Natural killer cell treated with Interleukin-12 subunit alpha and Interleukin-12 subunit beta and Interleukin-15 and Interleukin-18, amount 100 ng/mL, for 72 hours (primary cell): ENCODE measurements at places on chromosomes 1 and 21. TPM values are rescaled to one million over a fixed set of nuclear protein-coding genes. Genes with fewer than 3 reads are reported as not detected.

ANKRD65 gene
- not detected for total RNA-seq

FCRL4 gene
- not detected for total RNA-seq

ZFP69B gene
- 6.2 TPM for total RNA-seq

TRNP1 gene
- total RNA-seq = 0.28 TPM

IGSF3 gene
- 0.24 TPM for total RNA-seq

CD34 gene
- total RNA-seq = not detected

DNAI4 gene
- total RNA-seq = 0.73 TPM

AKR7A3 gene
- total RNA-seq = 2.0 TPM

RGS18 gene
- total RNA-seq = 10.0 TPM

FAM177B gene
- 0.98 TPM for total RNA-seq

RGS21 gene
- total RNA-seq = not detected

DNA sequence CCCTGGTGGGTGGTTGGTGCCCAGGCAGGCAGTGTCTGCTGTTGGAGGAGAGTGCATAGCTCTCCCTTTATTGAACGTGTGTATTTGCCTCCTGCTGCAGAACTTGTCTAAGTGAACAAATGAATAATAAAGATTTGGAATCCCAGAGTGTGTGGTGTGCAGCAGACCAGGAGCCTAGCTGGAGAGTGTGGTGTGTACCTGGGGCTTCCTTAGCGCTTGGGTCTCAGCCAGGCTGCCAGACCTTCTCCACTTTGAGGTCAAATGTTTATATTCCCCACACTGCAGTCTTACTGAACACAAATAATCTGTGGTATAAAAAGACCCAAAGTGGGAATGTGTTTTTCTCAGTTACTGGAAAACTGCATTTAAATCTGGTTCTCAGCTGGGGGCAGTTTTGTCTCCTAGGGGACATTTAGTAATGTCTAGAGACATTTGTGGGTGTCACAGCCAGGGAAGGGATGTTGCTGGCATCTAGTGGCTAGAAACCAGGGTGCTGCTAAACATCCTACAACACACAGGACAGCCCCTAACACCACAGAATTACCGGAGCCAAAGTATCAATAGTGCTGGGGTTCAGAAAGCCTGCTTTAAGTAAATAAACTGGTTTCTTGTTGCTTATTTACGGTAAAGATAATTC, 23.6 kb downstream of the SLC37A1 start:
- DNase-seq = peak; percentile 25

DNA sequence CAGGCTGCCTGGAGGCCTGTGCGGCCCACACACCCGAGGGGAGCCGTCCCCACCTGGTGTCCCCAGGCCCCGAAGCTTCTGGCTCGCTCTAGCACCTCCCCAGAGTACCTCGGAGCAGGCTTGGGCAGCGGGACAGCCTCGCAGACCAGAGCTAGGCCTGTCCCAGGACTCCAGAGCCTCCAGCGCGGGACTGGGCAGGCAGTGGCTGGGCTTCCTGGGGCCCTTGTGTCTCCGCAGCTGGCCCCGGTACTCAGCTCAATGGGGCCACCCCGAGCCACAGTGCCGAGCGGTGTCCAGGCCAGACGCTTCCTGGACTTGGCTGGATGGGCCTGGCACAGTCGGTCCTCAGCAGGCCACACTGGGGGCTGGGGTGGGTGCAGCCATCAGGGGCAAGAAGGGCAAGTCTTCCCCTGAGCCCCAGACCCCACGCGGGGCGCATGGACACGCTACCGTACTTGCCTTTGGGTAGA, 4.9 kb downstream of the SCNN1D start:
- no peak for DNase-seq

DNA sequence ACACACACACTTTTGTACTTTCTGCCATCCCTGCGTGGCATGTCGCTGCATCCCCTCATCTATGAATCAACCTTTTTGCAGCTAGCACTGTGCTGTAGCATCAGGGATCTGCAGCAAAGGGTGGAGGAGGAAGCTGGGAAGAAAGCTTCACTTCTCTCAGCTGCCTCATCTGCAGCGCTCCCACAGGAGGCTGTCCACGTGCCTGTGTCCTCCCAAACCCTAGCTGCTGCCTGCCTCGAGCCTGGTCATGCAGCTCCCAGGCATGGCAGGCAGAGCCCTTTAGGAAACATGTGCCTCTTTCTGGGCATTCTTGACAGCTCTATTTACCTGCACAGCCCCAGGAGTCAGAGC, 262.1 kb upstream of the SGIP1 start:
- DNase-seq = no peak

DNA sequence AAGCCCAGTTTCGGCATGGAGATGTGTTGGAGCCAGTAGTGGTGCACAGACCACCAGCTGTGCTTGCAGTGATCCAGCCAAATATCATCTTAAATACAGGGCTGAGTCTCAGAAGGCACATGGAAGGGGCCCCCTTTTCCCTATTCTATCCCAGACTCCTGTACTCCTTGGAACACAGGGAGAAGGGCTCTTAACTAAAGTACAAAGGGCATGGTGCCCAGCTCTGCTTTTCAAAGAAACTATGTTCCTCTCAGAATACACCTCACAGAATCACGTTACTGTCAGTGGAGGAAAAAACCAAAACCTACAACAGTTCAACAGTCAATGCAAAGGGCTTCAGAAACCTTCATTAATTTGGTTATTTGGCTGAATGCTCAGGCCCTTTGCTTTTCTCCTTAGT, 180.6 kb upstream of the C1orf105 start:
- no peak for DNase-seq

DNA sequence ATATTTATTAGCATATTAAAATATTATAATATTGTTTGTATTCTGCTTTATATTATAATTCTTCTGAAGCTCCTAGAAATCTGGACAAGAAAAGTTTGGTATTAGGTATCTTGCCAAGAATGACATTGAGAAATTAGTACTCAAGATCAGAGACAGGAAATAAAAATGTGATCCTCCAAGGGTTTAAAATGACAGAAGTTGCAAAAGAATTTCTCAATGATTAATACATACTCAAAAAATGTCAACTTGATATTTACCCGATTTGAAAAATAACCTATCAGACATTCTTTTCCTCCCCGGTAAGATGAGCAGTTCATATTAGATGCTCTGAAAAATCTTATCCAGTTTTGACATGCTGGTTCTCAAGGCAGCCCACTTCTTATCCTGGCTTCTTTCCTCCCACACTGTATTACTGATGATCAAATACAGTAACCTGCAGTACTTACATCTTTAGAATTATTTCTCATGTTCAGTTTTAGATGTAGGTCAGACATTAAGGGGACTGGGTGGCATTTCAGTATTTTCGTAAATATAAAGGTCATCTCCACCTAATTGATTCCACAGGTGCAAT, 55.3 kb downstream of the CACHD1 start:
- DNase-seq = no peak

GRCh38 chr1:228272331-228272791, 64.5 kb downstream of the OBSCN start:
- peak; percentile 48 for DNase-seq

DNA sequence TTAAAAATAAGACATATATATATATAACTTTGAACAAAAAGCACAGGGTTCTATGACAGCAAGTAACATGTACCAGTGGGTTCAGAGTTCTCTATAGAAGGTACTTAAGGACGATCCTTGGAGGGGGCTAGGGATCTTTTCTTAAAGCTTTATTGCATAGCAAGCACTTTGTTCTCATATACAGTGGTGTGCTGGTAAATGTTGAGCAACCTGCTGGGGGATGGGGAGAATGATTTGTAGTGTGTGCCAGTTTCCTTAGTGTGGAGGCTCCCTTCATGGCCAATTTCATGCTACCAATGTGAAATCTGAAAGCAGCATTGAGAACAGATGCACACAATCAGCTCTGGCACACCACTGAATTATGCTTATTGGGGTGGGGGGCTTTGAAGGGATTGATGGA, 69.5 kb upstream of the NFASC start:
- no peak for DNase-seq

DNA sequence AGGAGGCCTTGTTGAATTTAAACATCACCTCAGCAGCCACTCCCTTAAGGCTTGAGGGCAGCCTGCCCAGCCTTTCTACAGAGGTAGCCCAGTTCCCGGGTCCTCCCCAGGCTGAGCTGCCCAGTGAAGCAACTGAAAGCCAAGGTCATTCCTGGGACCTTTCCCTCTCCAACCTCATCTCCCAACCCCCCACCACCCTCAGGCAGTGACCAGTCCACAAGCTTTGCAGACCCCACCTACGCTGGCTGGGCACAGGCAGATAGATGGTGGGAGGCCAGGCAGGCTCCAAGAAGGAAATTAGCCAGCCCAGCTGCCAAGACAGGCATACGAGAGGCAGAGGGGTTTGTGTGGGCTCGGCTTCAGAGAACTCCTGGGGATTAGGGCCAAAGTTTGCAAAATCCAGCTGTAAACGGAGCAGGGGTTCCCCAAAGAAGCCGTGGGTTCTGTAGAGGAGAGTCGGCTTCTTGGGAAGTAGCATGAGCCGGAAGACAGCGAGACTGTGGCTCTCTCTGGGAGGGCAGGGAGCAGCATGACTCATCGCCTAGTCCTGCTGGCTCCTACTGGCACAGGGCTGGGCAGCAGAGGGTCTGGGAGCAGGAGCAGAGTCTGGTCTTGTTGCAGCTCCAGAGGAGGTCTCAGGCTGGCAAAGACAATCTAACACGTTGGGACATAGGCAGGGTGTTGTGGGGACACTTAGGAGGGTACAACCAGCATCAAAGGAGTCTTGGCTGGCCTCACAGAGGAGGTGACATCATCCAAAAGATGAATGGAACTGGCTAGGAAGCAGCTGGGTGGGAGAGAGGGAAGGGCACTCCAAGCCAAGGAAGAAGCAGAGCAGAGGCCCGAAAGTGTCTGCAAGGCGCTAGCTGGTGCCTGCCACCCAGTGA, 2.8 kb upstream of the ZC3H12A start:
- no peak for DNase-seq

DNA sequence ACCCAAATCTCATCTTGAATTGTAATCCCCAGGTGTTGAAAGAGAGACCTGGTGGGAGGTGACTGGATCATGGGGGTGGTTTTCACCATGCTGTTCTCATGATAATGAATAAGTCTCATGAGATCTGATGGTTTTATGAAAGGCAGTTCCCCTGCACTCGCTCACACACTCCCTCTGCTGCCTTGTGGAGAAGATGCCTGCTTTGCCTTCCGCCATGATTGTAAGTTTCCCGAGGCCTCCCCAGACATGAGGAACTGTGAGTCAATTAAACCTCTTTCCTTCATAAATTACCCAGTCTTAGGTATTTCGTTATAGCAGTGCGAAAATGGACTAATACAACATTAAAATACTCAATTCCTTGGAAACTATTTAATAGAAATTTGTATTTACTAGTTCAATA, 99.2 kb downstream of the PROX1 start:
- no peak for DNase-seq

DNA sequence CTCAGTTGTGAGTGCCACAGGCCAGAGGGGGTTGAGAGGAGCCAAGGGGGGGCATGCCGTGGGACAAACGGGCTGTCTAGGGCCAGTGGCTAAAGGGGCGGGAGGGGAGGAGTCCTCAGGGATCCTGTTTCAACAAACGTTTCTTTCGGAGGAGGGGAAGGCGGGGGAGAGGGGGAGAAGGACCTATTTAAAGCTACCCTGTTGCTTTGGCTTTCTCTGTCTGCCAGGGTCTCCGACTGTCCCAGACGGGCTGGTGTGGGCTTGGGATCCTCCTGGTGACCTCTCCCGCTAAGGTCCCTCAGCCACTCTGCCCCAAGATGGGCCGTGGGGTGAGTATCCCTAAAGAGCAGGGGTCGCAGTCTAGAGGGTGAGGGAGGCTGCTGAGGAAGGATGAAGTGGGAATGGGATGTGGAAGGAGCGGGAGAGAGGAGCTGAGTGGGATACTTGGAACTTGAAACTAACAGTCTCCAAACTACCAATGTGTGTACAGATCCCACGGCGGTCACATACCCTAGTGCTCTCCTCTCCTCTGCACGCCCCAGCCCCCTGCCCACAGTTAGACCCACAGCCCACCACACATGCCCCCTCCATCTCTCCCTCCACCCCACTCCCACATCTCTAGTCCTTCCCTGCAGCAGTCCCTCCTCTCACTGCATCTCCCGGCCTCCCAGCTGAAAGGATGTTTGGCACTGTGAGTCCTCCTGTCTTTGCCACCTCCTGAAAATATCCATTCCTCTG, at the start of gene ATP1A2:
TSS of gene ATP1A2 (plus strand) at position 215 of the 738 bp plus-strand sequence. CDS start at position 318, 103 bp downstream.
- no peak for DNase-seq

- DNase-seq = no peak
These were observed 9.1 kb upstream of the PCNX2 start for GRCh38 chr1:233304489-233305102.

GRCh38 chr1:29380532-29380931, 144.2 kb downstream of the PTPRU start:
- no peak for DNase-seq

DNA sequence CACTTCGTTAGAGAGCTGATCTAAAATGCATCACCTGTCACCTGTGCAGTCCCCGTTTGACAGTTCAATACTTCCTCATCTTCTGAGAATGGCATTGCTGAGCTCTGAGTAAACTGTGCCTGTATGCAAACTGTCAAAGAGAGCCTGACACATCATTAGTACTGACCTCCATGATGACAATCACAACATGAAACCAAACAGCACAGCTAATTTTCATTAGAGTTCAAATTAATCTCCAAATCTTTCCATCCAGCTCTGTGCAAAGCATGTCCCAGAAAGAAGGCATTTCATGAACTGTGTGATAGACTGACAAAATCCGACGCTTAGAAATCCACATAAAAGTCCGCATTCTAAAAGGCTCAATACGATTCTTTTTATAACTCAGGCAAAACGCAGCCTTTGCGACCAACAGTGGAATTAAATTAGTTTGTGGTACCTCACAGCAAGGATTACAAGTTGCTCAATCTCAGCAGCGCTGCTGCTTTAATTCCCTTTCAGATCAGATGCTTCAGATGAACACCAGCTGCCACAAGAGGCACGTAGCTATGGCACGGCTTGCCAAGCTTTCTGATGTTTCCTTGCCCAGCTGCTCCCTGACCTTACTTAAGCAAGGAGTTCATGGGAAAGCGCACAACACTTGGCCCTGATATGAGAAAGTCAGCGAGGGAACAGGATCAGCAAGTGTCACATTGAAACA, 765.5 kb upstream of the PRMT6 start:
- no peak for DNase-seq

GRCh38 chr1:195530961-195531360, 1077.3 kb downstream of the KCNT2 start:
- DNase-seq = no peak

DNA sequence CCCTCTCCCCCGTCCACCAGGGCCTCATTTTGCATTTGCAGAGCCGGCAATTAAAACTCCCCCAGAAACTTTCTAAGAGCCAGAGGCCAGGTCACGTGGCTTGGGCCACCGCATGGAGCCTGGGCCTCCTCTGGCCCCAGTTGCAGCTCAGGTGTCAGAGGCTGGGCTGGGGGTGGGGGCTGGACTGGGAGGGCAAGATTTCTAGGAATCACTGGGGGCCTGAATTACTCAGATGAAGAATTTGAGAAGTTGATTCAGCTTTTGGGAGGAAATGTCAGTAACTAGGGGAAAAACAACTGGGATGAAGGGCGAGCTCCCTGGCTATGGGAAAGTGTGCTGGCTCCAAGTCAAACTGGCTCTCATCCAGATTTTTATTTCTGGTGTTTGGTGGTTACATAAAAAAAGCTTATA, 151.0 kb downstream of the CDC7 start:
- no peak for DNase-seq

DNA sequence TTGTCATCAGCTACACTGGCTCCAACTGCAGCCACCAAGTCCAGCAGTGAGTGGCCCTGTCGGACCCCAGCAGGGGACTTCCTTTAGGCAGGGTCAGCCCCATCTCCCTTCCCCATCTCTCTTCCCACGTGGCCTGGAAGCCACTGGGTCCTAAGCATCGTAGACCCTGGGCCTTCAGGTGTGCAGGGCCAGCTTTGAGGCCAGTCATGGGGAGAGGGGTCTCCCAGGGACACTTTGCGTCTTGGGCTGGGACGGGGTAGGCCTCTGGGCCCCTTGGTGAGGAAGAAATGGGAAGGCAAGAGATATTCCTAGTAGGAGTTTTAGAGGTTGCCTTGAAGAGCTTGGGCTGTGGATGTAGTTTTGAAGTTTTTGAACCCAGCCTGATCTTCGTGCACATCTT, 12.1 kb upstream of the MIIP start:
- DNase-seq = no peak
